Hepatocyte (in vitro differentiated cells): ENCODE measurements at places on chromosomes 12 and 14. TPM values are rescaled to one million over a fixed set of nuclear protein-coding genes. Genes with fewer than 3 reads are reported as not detected.

DNA sequence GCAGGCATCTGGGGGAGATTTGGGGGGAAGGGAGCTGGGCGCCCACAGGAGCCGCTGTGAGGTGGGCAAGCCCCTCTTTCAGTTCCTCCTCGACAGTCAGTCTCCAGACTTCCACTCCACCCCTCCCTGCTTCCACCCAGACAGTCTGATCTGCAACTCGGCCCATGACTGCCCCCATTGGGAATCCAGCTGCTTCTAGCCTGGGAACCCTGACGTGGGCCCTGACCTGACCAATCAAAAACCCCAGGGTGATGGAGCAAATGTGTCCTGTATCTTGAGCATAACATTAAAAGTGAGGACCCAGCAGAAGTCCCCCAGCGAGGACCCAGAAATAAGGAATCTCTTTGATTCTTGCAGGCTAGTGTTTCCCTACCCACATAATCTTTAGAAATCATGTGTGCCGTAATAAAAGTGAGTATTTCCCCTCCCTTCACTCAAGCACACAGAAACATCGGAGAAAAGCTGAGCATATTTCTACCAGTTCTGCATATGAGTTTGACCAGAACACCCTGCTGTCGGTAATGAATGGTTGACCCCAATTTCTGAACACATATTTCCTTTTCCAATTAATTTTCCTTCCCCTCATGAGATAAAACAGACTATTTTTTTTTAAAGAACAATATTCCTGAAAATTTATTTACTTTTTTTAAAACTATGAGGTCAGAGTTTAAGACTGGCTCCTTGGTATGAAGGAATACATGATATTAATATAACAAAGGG is 6.4 kb downstream of the SSH1 start:
- DNase-seq: no peak

- peak; percentile 87 for DNase-seq
Measured at GRCh38 chr12:4271717-4272423, 1.7 kb upstream of the CCND2 start.

DCN gene
- total RNA-seq: 1,789 and 1,996 TPM in 2 replicates

DNA sequence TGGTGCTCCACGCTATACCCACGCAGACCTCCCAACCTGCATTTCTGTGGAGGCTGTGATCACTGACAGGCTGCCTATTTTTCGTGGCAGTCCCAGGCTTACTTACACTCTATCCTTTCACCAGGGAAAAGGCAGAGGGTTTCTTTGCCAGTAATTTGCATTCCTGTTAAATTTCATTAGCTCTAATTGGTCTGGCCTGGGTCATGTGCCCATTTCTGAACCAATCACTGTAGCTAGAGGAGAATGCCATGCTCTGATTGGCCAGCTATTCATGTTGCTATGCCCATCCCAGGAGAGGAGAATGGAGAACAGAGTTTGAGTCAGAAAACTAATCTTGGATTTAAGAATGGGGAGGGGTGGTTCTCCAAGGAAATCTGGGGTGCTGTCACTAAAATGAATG is 43.2 kb upstream of the TUNAR start:
- DNase-seq: no peak

- DNase-seq: no peak
Measured at GRCh38 chr12:109167781-109168180, 51.4 kb downstream of the ACACB start.

DDX54 gene
- total RNA-seq: 32.3 and 52.6 TPM in 2 replicates

CLEC4E gene
- total RNA-seq: not detected in 2 replicates

- DNase-seq: no peak
Measured at GRCh38 chr12:92010853-92011701, 134.6 kb downstream of the BTG1 start.

DNA sequence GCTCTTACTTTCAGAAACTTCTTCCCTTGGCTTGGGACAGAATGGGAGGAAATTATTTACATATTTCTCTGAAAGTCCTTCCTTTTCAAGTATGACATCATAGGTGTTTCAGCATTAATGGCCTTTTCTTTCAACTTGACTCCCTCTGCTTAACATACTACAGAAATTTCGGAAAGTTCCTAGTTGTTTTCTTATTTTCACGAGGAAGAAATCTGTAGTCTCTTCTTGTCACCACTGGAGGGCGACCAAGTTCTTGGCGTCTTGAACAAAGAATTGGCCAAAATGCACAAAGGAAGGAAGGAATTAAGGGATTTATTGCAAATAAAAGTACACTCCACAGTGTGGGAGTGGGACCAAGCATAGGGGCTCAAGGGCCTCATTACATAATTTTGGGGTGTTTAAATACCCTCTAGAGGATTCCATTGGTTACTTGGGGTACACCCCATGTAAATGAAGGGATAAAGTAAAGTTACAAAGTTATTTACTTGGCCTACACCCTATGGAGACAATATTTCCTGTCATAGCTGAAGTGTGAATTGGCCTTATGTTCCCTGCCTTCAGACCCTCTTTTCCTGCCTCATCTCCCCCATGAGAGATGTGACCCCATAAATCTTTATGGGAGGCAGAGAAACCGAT is 70.4 kb downstream of the RPL10L start:
- DNase-seq: peak; percentile 56

CAPS2 gene
- 2.0 and 2.6 TPM in 2 replicates for total RNA-seq

DNA sequence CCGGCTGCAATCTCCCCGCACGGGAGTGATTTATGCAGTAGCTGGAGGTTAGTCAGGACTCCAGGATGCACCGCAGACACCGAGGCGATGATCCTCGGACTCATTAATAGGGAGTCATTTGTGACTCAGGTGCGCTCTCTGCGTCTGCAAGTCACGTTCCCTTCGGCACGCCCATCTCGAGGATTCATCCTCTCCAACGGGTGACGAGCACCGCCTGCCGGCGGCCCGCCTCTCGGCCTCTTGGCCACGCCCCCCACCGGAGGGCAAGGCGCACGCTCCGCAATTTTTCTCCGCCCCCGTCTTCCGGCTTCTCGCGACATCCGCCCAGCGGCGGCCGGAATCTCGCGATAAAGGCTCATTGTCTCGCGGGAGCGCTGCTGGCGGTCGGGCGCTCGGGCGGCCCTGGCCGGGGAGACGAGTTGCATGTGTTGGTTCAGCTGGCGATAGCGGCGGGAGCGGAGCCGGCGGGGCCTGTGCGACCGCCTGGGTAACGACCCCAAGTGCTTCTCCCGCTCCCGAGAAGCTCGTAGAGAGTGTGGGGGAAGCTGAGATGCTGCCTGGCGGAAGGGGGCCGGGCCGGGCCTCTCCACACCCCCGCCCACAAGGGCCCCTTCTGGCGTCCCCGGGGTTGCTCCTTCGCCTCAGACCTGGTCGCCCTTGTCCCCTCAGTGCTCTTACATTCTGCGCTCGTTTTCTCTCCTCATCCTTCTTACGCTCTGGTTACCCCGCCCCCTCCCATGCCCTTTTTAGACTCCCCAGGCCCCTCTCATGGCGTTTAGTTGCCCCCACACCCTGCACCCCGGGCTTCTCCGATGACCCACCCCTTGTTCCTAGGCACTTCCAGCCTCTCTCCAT is at the start of gene DENR:
Gene DENR (plus strand): TSS at position 361 of the 855 bp plus-strand sequence. CDS start 878 bp downstream, outside the sequence.
- peak; percentile 99 for DNase-seq

ANG gene
- total RNA-seq: 72.6 and 79.1 TPM in 2 replicates

TAS2R46 gene
- 2.6 and 2.9 TPM in 2 replicates for total RNA-seq

SLC38A6 gene
- 26.0 TPM in 2 replicates for total RNA-seq

- peak; percentile 87 for DNase-seq
Measured at GRCh38 chr12:124053851-124054250, 80.8 kb downstream of the ZNF664 start.

DNA sequence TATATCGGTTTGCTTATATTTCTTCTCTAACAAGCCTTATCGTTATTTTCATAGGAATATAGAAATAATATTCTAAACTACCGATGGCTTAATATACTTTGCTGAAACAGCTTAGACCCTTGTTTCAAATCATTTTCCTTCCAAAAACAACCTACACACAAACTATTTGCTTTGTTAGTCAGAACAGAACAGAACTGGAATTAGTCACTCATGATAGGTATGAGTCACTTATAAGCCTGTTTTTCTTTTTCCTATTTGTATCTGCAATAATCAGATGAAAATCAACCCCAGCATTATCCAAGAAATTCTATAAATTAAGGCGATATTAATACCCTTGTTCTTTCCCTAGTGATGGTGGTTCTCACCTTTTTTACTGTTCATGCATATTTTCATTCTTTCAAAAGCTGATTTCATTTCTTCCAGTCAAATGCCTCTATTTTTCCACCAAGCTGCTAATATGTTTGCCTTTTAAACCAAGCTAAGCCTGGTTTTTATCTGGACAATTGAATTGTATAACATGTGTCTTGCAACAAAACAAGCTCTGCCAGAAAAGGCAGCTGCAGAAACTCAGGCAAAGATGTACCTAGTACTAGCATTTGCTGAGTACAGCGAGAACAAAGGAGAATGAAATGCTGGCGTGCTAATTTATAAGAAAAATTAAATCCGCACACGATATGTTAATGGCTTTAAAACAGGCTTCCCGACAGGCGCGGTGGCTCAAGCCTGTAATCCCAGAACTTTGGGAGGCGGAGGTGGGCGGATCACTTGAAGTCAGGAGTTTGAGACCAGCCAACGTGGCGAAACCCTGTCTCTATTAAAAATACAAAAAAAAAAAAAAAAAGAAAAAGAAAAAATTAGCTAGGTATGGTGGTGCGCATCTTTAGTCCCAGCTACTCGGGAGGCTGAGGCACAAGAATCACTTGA is 1418.2 kb downstream of the AACS start:
- DNase-seq: no peak
